ENCODE measurements at places on chromosomes 11 and 22. TPM values are rescaled to one million over a fixed set of nuclear protein-coding genes. Genes with fewer than 3 reads are reported as not detected.

DNA sequence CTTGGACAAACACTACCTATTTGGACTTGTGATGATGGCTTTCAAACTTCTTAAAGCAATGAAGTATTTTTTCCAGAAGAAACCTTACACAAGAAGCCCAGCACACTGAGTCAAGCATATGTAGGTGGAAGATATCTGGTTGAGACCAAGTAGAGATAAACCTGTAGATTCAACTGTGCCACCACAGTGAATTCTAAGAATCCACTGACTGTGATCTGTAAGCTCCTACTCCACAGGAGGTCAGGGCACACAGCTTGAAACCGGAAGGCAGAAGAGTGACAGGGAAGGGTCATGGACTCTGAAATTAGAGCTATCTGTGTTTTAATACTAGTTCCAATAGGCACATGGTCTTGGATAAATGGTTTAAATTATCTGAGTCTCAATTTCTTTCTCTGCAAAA is 404.5 kb downstream of the ETS1 start:
- no peak for DNase-seq

GRCh38 chr11:117792992-117793391 is 4.0 kb downstream of the DSCAML1 start:
- DNase-seq, result no peak

DNA sequence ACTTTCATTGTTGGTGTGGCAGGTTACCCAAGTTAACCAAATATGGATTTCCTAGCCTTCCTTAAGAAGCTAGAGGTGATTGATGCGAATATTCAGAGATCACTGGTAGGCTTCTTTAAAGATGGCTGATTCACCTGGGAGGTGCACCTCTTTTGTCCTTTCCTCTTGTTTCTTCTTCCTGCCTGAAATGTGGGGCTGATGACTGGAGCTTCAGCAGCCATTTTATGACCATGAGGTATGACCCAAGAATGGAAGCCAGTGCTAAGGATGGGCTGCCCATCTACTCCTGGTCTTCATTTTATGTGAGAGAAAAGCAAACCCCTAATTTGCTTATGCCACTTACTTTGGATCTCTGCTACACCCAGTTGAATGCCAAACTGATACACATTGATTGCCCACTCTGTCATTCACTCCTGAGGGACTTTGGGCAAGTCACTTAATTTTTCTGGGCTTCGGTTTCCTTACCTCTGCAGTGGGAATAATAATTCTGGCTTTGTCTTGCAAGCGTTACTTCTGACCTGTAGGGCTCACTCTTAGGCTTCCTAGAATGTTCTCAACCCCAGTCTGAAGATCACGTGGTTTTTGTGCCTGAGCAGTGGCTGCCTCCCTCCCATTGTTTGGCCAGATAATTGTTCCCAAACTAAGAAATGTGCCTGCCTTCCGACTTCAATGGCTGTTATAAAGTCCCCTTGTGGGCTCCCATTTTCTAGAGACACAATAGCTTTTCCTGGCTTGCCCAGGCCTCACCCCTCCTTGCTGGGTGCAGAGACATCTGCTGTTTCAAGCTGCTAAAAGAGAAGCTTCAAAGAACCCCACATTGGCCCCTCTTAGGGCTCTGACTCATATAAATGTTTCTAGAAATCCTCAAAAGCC is 243.1 kb downstream of the ST3GAL4 start:
- no peak for DNase-seq

DNA sequence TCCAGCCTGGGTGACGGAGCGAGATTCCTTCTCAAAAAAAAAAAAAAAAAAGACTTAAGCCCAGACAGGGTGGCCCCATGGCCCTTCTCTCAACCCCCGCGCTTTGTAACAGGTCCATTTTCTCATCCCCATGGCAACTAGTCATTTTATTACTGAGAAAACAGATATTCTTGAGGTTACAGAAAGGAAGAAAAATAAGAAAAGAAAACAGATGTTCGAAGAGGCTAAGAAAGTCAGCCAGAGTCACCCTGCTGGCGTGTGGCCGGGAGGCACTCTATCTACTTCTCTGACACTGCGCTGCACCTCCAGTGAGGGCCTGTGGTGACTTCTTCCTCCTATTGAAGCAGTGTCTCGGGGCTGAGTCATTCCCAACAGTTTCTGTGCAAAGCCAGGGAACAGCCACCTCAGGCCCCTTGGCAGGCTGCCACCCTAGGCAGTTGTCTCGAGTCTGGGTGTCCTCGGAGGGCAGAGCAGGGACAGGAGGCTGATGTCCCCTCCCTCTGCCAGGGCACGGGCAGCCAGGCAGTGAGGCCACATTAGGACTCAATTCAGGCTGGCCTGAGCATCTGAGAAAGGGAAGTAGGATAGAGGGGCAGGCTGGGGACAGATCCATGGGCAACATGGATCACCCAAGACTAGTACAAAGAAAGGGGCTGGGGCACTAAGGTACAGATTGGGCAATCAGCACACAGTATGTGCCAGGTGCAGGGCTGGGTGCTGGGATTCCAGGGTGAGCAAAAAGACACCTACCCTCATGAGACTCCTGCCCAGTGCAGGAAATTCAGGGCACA is 16.4 kb upstream of the SYVN1 start:
- peak; percentile 94 for DNase-seq

DNA sequence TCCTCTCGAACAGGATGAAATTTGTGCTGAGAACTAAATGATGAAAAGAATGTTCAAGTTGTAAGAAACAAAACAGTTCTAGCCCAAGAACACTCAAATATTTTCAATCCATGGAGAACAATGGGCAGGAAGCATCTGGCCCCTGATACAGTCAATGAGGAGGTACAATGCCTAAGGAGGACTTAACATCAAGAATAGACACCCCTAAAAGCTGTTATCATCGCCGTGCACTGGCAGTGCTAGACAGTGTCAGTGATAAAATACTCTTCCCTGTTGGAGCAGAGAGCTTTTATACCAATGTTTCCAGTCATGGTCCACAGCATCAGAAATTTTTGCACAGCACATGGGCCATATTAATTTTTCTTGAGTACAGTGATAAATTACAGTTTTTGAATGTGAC is 20.2 kb upstream of the VSTM5 start:
- DNase-seq, result no peak

DNA sequence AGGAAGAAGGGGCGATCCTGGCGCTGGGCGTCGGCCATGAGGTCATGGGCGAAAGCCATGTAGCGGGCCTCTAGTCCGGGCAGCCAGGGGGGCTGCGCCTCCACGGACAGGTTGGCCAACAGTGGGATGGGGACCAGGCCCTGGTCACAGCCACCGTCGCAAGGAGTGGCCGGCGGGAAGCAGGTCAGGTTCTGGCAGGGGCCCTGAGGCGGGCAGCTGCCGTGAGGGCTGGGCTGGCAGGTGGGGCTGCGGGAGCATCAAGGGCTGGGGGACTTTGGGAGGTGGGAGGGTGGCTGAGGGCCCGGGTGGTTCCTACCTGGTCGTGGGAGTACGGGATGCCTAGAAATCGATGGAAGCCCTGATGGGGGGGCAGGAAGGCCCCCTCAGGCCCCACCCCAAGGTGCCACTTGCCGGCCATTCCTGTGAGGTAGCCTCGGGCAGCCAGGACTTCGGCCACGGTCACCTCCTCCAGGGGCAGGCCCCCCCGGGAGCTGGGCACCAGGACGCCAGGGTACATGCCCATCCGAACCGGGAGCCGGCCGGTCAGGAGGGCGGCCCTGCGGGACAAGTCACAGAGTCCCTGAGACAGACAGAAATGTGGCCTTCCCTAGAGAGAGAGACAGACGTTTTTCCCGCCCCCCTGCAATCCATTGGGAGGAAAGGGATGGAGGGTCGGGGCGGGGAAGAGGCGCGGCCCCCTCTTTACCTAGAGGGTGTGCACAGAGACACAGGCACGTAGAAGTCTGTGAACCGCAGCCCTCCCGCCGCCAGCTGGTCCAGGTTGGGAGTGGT is 906 bp downstream of the ARSA start:
- no peak for DNase-seq

DNA sequence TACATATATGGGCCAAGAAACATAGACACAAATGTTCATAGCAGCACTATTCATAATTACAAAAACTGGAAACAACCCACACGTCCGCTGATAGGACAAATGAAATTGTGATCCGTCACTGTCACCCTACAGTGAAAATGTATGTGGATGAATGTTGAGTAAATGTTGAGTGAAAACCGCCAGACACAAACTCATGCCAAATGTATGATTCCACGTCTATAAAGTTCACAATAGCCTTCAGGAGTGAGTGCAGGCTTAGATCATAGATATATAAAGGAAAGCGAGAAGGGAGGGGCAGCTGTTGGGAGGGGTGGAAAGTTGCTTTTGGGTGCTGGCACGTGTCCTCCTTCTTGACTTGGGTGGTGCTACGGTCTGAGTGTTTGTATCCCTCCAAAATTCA is 33.6 kb downstream of the DBX1 start:
- DNase-seq, result no peak

- no peak for DNase-seq
Measured at GRCh38 chr11:104529906-104530305, 366.0 kb upstream of the PDGFD start.

DNA sequence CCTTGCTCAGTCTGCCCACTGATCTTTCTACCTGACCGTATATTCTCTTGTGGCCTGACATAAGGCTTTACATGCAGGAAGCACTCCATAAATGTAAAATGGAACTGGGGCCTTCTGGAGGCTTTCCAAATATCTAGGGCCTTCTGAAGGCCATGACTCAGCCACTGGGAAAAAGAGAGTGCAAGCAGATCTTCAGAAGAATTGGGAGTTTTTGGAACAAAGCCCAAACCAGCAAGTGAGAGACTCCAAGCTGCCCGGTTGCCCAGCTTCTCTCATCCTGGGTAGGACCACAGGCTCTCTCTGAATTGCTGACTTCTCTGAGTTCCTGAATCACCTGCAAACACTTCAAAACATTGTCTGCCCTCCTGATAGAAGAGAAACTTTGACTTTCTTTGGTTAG is 107.9 kb upstream of the BMAL1 start:
- DNase-seq, result no peak

HBG1 gene
- not detected for total RNA-seq

TTC36 gene
- total RNA-seq, result not detected

KRTAP5-9 gene
- not detected for total RNA-seq

KLHDC7B gene
- not detected for total RNA-seq
